Motor neuron (in vitro differentiated cells): ENCODE measurements at places on chromosomes 7 and 10. TPM values are rescaled to one million over a fixed set of nuclear protein-coding genes. Genes with fewer than 3 reads are reported as not detected.

ANKRD2 gene
- total RNA-seq = not detected in 2 replicates

ZNF239 gene
- 7.9 and 9.5 TPM in 2 replicates for total RNA-seq

CD36 gene
- total RNA-seq = 0.22 and 1.4 TPM in 2 replicates

NAT16 gene
- total RNA-seq = 2.2 and 3.7 TPM in 2 replicates

ABCF2 gene
- total RNA-seq = 75.1 and 77.3 TPM in 2 replicates

TRPV5 gene
- total RNA-seq = 0.14 TPM in 1 of 2 replicates, not detected in the other

CDCA7L gene
- 15.4 and 19.0 TPM in 2 replicates for total RNA-seq

TBC1D12 gene
- total RNA-seq = 16.5 TPM in 2 replicates
